NCI-H524 (cell line): ENCODE measurements at places on chromosomes 13 and 19.

GRCh38 chr13:113786262-113786841, 27.3 kb downstream of the TMEM255B start:
- DNase-seq: no peak

DNA sequence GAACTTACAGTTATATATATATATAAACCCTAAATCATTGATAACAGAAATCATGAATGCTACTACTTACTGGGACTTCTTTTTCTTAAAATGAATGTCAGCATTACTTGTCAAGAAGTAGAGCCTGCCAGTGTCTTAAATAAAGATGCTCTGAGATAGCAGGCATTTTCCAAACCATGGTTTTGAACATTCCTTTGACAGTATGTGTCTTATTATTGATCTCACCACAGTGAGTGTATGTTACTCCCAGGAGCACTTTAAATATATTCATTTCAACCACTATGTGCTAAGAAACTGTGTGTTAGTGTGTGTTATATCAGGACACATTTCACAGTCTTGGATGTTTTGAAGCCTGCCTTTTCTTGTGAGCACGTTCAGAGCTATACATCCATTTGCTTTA, 28.2 kb downstream of the TNFRSF19 start:
- no peak for DNase-seq

GRCh38 chr13:83136660-83137059, 745.6 kb downstream of the SLITRK1 start:
- no peak for DNase-seq

- no peak for DNase-seq
Measured at GRCh38 chr13:83995930-83996329, 113.7 kb upstream of the SLITRK1 start.

DNA sequence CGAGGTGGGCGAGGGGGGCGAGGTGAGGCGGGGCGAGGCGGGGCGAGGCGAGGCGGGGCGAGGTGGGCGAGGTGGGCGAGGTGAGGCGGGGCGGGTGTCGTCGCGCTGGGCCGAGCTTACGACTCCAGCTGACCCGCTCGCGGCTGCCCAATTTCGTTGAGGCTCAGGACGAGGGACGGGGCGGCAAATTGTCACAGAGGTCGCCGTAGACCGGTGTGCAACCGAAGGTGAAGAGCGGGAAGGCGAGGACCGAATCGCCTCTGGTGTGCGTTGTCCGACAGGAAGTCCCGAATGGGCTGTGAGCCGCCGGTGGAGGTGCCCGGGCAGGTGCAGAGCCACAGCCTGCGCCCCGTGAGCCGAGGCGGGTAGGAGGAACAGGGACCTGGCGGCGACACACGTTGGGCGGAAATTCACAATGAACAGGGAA, at the start of gene LACC1:
TSS of gene LACC1 (plus strand) at position 150 of the 427 bp plus-strand sequence. CDS start 1,082 bp downstream, outside the sequence.
- DNase-seq: no peak

- no peak for DNase-seq
Measured at GRCh38 chr19:17488593-17489391, 18.5 kb downstream of the SLC27A1 start.

DNA sequence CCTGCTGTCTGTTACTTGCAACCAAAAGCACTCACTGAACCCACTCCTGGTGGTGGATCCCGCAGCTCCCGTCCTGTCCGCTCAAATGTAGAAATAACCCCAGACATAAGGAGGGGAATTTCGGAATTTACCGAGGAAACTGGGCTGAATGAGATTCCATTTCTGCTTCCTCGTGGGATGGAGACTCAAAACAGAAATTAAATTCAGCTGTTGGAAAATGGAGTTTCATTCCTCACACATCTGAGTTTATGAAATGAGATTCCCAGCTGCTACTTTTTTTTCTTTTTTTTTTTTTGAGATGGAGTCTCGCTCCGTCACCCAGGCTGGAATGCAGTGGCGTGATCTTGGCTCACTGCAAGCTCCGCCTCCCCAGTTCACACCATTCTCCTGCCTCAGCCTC, 44.3 kb downstream of the COLGALT1 start:
- DNase-seq: no peak

DNA sequence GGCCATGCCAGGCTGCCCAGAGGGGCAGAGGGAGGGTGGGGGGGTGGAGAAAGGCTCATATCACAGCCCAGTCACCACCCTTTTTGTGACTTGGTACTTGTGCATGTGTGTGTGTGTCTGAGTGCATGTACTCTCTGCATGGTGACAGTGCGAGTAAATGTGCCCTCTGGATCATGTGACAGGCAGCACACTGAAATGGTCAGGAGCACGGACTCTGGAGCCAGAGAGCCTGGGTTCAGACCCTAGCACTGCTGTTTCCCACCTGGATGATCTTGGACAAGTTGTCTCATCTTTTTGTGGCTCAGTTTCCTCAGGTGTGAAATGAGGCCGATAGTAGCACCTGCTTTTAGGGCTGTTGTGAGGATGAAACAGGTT, 2.0 kb downstream of the CIC start:
- no peak for DNase-seq

GRCh38 chr13:30607908-30608307, 9.8 kb upstream of the USPL1 start:
- no peak for DNase-seq

GRCh38 chr13:46404733-46405100, 17.7 kb upstream of the RUBCNL start:
- no peak for DNase-seq

- no peak for DNase-seq
Measured at GRCh38 chr19:6556480-6557195, 25.8 kb downstream of the TNFSF9 start.

GRCh38 chr13:77774181-77774580, 76.7 kb downstream of the SLAIN1 start:
- no peak for DNase-seq

DNA sequence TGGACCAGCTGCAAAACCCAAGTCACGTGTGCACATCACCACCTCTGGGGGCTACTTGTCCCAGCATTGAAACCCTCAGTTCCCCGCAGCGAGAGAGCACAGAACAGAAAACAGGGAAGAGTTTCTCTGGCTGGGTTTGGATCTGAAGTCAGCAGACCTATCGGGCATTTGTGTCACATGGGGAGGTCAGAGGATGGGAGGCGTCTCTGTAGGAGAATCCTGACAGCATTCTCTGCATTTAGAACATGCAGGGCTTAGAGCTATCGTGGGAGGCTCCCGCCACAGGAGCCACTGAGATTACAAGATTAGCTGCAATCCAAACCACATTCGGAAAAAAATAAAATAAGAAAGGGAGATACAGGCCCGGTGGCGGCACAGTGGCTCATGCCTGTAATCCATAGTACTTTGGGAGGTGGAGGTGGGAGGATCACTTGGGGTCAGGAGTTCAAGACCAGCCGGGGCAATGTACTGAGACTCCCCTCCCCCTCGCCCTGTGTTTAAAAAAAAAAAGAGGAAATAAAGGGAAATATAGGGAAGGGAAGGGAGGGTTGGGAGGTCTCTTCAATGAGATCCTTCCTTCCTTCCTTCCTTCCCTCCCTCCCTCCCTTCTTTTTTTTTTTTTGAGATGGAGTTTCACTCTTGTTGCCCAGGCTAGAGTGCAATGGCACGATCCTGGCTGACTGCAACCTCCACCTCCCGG, 2.9 kb upstream of the TLE6 start:
- DNase-seq: no peak

DNA sequence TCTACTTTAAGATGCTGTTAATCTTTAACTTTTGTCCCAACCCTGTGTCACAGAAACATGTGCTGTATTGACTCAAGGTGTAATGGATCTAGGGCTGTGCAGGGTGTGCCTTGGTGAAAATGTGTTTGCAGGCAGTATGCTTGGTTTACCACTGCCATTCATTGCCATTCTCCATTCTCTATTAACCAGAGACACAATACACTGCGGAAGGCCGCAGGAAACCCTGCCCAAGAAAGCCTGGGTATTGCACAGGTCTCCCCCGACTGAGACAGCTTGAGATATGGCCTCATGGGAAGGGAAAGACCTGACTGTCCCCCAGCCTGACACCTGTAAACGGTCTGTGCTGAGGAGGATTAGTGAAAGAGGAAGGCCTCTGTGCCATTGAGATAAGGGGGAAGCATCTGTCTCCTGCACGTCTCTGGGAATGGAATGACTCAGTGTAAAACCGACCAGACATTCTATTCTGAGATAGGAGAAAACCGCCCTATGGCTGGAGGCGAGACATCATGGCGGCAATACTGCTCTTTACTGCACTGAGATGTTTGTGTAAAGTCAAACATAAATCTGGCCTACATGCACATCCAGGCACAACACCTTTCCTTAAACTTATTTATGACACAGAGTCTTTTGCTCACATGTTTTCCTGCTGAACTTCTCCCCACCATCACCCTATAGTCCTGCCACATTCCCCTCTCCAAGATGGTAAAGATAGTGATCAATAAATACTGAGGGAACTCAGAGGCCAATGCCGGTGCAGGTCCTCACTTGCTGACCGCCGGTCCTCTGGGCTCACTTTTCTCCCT, 13.1 kb upstream of the ZNF888 start:
- DNase-seq: no peak

DNA sequence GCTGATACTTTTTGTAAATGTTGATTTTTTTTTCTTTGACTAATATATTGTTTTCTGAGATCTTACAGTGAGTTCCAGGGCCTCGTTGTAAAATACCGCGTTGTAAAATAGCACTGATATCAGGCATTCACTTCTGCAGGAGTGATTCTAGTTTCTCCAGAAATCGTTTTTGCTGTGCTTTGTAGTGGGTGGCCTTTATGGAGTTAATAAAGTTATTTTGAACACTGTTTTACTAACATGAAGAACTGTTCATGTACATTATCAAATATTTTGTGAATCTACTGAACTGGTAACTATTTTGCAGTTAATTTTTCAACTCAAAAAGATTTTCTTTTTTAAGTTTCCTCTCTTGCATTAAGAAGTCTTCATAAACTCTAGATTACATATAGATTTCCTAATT, 985 bp upstream of the ZNF266 start:
- no peak for DNase-seq

DNA sequence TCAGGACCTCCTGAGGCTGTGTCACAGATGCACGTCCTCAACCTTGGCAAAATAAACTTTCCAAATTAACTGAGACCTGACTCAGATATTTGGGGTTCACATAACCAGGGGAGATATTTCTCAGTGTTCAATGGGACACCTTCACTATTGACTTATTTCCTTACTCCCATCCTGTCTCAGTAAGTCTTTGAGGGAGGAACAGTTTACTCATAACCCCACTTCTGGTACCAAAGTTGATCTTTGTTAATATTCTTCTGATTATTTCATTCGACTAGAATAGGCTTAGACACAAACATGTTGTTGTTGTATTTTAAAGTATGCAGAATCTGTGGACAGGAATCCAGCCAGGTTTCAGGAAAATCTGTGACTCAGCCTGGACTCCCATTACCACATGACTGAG, 34.6 kb upstream of the CHST8 start:
- DNase-seq: no peak

DNA sequence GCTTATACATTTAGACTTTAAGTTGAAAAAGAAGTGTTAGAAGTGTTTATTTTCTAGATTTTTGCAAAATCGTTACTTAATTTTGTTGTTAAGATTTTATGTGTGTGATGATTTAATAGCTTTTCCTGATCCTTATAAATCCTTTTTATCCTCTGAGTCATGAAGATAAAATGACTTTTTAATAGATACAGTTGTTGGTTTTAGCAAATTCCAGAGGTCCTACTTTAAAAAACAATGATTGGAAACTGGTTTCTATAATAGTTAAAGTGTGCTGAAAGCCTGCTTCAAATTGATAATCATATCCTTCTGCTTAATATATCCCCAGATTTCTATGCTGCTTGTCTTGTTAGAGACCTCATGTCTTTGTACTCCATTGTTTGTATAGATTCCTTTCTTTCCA, 39.0 kb downstream of the RNASEH2B start:
- no peak for DNase-seq

DNA sequence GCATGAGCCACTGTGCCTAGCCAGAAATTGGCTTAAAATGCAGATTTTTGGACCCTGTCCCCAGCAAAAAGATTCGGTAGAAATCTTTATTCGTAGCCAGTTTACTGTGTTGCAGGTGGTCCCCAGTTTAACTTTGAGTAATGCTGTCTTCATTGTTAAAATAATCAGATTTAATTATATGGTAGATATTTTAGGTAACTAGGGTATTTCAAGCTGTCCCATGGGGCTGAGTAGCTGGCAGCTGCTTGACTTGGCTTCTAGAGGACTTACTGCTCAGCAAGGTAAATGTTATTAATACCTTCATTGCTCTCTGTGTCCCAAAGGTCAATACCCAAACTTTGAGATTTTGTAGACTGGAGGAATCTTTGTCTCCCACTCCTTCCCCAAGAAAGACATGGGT, 21.1 kb downstream of the LSM14A start:
- no peak for DNase-seq

DNA sequence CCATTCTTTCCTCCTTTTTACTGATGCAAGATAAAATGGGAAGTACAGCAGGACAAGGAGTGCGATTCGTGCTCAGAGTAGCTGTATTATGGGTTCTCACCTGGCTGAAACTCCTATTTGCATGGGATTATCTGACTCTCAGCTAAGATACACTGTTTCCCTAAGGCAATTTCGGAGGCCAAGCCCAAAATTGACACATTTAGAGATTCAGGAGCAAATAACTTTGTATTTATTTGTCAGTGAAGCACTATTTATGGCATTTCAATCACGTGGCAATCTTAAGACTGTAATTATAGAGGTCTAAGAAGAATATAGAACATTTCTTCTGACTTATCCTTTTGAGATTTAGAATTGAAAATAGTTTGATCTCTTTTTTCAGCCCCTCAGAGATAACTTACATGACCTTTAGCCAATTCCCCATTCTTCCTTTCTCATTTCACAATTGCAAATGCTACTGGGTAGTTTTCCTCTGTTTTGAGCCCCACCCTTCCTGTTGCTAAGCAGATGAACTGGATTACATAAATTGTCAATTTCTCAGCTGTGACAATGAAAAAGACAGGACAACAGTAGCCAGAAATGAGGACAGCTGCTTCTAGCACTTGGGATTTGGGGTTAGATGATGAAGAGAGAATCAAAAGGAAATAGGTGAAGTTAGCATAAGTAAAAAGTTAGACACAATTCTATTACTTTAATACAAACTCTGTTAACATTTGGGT, 122.7 kb upstream of the FRY start:
- DNase-seq: no peak
